ENCODE measurements at places on chromosomes 3 and 15.
A peak's percentile ranks its signal among the peaks of the same experiment; 100 is the strongest.

GRCh38 chr15:41407341-41407740 is 5.0 kb upstream of the NDUFAF1 start:
- no peak for DNase-seq

- DNase-seq: no peak
Observed at GRCh38 chr3:152909180-152909883, 74.4 kb downstream of the P2RY1 start.

GRCh38 chr3:16137977-16138376 is 36.5 kb upstream of the GALNT15 start:
- DNase-seq: no peak

- DNase-seq: no peak
Observed at GRCh38 chr3:54262541-54262940, 140.2 kb downstream of the CACNA2D3 start.

- no peak for DNase-seq
Observed at GRCh38 chr3:4752201-4753072, 226.8 kb upstream of the BHLHE40 start.

GRCh38 chr3:160393346-160394008 is 5.5 kb downstream of the IFT80 start:
- DNase-seq: no peak

DNA sequence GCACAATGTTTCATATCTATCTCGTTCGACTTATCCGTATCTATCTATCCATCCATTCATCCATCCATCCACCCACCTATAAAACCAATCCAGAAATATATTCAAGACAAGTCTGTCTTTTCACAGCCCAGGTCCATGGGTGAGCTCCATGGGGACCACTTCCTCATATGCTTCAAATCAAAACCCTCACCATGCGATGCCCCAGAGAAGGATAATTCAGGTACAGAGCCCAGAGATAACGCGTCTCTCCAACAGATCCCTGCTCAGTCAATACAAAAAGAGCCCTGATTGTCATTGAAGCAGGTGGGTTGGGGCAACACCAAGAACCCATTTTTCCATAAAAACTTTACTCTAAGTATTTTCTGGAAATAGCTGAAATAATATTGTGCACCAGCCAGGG is 47.2 kb downstream of the PCSK6 start:
- no peak for DNase-seq

- no peak for DNase-seq
Observed at GRCh38 chr15:92166751-92167405, 226.8 kb upstream of the ST8SIA2 start.

DNA sequence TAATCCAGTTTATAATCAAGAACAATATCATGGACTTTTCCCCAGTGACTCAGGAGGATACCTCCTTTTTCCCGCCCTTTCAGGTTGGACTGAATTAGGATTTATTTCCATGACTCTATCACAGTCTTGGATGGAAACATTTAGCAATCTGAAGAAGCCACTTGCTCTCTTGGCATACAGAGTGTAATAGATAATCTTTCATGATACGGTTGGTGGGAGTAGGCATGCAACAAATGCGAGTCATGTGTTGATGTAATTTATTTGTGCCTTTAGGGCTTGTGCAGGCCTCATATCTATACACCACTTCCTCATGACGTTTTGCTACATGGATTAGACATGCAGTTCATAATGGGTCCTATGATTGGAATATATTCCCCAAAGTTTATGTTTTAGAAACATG is 54.2 kb upstream of the MCTP2 start:
- DNase-seq: no peak

DNA sequence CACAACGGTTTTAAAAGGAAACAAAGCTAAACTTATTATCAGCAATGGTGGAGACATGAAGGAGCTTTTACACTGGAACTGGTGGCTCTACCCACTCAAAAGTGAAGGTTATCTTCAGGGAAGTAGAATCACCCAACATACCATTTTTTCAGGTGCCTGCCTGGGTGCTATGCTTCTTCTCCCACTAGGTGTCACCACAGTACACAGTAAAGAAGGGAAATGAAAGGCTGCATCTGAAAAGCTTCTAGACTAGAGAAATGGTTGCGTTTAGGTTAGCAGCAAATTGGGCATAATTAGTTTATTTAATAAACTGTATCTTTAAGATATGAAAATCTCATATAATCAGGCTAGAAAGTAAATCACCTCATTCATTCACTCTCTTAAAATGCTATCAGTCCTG is 47.0 kb upstream of the SELENOK start:
- DNase-seq: peak; percentile 20

DNA sequence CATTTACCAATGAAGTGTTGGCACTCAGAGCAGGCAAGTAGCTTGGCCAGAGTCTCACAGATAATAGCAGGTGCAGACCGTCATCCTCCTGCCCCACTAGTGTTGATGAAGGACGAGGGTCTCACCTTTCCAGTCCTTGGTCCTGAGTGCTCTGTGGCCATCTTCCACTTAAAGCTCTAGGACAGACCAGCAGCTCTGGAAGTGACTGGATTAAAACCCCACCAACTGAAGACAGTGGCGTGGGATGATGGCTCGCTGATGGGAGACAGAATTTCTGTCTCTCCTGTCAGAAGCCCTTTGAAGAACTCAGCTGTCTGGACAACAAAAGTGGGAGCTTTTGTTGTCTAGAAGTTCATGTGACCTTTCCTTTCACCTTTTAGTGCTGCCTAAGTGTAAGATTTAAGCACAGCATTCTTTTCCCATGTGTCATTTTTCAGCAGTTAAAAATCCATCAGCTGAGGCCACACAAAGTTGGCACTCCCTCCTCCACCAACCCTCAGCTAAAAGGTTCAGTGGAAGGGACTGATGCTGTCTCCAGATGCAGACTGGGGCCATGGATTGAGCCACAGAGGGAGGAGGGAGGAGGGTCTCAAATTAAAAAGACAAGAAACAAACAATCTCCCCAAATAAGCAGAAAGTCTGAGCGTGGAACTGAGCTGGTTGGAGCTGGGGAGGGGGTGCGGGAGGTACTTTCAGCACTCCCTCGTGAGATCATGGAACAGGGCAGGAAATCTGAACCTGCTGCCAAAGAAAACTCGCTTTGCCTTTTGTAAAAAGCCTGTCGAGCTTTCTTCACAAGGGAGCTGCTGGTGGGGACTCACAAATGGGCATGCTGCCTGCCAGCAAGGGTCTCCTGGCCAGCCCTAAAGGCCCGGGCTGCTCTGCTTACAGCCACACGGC is 148.5 kb upstream of the CTDSPL start:
- no peak for DNase-seq

DNA sequence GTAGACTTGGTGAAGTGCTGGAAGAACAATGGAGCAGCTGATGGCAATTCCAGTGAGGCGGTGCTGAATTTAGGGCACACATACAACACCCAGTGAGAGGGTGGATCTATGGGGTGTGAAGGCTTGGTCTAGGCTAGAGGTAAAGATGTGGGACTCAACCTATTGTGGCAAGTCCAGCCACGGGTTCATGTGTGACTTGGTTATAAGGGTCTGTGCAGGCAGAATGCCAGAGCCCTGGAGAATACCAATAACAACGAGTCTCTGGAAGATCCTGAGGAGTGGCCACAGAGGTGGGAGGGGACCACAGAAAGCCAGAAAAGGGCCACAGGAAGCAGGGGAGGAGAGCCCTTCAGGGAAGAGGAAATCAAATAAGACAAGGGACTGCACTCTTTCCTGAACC is 55.0 kb downstream of the VGLL4 start:
- DNase-seq: no peak

GRCh38 chr3:69445024-69445423 is 59.1 kb upstream of the FRMD4B start:
- no peak for DNase-seq

DNA sequence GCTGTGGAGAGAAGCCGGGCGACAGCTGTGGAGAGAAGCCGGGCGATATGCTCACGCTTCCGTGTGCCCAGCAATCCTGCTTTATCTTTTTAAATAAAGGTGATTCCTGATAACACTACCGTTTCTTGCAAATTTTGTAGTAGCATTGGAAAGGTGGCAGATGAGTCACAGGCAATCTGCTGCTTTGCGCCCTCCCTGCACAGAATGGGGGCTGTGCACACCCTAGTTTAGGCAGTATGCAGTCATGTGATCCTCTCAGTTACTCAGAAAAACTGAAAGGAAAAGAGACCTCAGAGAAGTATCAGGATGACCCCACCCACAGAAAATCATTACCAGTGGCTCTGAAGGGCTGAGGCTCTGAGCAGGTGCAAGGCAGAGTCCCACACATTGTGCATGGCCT is 24.9 kb upstream of the TMCC1 start:
- no peak for DNase-seq

DNA sequence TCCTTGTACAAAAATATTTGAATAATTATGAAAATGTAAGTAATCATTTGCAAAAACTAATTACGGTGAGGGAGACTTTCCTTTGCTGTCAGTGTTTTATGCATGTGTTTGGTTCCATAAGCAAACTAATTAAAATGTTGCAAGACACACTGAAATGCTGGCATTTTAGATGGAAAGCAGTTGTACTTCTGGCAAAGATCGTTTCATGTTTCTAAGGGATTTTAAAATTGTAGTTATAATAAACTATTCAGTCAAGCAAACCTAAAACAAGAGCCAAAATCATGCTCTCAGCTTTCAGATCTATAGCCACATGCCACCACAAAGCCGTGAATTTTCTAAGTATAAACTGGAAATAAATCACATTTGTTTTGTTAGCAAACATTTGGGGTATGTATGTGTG is 240.1 kb upstream of the ZNF385D start:
- DNase-seq: no peak

DNA sequence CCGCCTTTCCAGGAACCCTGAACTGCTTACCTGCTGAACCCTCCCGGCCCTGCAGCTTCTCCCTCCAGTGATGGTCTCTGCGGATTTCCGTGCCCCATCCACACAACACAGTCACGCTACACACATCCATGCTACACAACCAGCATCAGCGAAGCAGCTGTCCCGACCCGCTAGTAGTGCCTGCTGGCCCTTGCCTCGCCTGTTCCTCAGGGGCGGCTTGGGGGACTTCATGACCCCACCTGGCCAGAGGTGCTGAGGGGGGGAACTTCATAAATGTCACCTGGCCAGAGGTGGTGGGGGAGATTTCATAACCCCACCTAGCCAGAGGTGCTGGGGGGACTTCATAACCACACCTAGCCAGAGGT is 530 bp upstream of the TUBGCP5 start:
- no peak for DNase-seq

GRCh38 chr15:29840926-29841325 is 18.7 kb upstream of the TJP1 start:
- no peak for DNase-seq

- DNase-seq: no peak
Observed at GRCh38 chr3:131009698-131010097, 16.9 kb downstream of the ASTE1 start.

DNA sequence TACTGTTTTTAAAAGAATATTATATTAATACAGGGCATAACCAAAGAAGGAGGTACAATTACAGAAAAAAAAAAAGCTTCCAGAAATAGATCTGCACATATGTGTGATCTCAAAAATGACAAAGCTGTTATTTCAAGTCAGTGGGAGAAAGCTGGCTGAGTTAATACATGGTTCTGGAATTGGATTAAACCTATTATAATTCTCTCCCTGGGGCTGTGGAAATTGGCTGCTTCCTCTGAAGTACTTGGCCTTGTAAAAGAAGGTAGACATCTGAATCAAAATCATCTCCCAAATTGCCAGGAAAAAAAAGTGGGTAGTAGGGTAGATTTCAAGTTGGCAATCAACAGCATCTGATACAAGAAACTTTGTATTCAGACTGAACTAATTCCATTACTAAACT is 723.9 kb upstream of the ALCAM start:
- no peak for DNase-seq

DNA sequence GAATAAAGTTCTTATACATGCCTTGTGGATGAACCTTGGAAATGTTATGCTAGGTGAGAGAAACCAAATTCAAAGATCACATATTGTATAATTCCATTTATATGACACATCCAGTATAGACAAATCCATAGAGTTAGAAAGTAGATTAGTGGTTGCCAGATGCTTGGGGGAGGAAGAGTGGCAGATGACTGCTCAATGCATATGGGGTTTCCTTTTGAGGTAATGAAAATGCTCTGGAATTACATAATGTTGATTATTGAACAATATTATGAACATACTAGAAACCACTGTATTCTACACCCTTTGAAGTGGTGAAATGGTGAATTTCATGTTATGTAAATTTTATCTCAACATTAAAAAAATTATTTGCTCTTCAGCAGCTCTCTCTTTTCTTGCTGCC is 100.8 kb downstream of the DHX36 start:
- DNase-seq: no peak

DNA sequence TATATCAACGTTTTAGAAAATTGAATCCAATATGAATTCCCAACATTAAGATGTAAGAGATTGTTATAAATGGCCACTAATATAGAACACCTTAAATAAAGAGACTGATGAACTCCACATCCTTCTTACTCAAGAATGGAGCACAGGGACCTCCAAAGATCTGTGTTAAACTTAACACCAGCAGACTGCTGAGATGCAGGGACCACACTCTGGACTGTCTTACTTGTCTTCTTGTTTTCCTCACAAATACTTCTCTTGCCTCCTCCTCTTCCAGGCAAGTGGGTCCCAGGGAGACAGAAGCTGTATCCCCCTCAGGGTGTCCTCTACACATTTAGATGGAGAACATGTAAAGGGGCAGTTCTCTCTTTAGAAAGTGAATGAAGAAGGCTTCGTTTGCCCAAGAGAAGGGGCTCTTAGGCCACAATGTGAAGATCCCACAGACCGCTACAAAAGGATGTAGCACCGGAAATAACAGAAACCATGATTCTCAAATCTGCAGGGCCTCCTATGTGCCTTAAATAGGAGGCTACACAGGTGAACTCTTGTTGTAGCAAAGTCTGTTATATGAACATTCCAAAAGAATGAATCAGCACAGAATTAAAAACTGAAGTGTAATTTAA is 52.2 kb downstream of the SATB1 start:
- no peak for DNase-seq

DNA sequence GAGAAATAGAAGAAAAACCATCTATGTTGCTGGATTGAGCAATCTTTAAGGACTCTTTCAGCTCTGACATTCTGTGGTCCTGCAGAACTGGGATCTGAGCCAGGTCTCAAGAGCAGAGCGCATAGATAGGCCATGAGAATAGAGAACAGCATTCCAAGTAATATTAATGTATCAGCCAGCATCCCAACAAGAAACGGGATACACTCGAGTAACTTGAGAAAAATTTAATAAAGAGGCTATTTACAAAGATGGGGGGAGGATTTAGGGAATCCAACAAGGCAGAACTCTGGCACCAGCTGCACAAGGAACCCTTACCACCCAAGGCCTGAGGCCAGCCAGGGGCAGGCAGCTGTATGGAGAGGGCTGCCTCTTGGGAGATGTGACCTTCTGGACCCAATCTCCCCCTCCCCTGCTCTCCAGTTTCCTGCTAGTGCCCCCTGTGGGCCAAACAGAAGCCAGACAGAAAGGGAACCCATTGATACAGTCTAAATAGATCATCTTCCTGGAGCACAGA is 8.2 kb downstream of the TMOD2 start:
- no peak for DNase-seq

- no peak for DNase-seq
Observed at GRCh38 chr15:44101286-44101685, 93.8 kb downstream of the FRMD5 start.
